Spleen (tissue), 13 donors: ENCODE measurements at places on chromosomes 12 and 14.

GRCh38 chr12:121717041-121717699 lies 4.6 kb downstream of the TMEM120B start:
- DNase-seq, result no peak

DNA sequence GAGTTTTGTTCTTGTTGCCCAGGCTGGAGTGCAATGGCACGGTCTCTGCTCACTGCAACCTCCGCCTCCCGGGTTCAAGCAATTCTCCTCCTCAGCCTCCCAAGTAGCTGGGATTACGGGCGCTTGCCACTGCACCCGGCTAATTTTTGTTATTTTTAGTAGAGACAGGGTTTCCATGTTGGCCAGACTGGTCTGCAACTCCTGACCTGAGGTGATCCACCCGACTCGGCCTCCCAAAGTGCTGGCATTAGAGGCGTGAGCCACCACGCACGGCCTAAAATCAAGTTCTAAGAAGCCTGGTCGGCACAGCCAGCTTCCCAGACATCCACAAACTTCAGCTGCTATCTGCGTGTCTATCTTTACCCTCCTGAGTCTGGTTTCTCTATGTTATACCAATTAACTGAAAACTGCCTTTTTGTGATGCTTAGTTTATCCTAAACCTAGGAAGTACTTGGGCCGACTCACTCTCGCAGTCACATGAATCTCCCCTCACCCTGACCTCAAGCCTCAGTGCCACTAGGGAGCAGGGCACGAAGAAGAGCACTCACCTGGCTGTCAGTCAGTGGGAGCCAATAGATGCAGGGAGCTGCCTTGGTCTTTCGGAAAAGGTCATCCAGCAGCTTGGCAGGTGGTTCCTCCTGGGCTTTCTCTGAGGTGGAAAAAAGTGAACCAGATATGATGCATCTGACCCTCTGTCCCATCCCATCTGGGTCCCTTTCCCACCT lies 3.4 kb upstream of the CDH24 start:
- DNase-seq, result no peak

- DNase-seq, result no peak
These were observed 122.2 kb upstream of the METAP2 start for GRCh38 chr12:95351748-95352147.

- no peak for DNase-seq
These were observed 85.8 kb downstream of the DERA start for GRCh38 chr12:15996948-15997347.
